ENCODE measurements at places on chromosomes 12 and 14.

DNA sequence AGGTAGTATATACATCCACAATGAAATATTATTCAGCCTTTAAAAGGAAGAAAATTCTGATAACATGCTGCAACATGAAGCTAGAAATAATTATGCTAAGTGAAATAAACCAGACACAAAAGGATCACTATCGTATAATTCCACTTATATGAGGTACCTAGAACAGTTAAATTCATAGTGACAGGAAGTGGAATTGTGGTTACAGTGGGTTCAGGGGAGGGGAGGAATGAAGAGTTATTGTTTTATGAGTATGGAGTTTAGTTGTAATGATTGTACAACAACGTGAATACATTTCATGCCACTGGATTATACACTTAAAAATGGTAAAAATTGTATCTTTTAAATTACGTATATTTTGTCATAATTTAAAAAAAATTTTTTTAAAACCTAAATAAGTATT is 21.0 kb downstream of the EEA1 start:
- no peak for DNase-seq

- DNase-seq, result no peak
Measured at GRCh38 chr14:54535646-54536045, 25.9 kb downstream of the CGRRF1 start.

DNA sequence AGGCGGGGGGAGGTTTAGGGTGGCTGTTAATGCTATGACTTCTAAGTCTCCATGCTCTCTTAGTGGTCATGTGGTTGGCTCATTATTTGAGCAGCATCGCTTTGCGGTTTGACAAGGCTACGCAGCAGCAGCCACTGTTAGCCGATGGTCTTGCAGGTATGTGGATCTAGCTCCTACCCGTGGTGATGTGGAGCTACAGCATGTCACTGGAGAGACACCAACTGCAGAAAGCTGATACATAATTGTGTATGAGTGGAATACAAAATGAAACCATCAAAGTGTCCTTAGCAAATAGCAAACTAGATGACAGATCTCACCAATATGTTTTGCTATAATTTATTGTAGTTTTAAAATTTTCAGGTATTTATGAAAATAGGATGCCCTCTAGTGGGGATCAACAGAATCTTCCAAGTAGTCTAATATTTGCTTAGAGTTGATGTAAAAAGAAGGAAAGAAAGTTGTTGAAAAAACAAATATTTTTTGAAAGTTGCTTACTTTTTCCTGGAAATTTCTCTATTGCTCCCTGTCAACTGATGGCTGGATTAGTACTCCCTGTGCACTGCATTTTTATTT is 94.9 kb downstream of the NAV3 start:
- no peak for DNase-seq

GRCh38 chr12:58030566-58031279 is 89.4 kb downstream of the ATP23 start:
- DNase-seq, result no peak

DNA sequence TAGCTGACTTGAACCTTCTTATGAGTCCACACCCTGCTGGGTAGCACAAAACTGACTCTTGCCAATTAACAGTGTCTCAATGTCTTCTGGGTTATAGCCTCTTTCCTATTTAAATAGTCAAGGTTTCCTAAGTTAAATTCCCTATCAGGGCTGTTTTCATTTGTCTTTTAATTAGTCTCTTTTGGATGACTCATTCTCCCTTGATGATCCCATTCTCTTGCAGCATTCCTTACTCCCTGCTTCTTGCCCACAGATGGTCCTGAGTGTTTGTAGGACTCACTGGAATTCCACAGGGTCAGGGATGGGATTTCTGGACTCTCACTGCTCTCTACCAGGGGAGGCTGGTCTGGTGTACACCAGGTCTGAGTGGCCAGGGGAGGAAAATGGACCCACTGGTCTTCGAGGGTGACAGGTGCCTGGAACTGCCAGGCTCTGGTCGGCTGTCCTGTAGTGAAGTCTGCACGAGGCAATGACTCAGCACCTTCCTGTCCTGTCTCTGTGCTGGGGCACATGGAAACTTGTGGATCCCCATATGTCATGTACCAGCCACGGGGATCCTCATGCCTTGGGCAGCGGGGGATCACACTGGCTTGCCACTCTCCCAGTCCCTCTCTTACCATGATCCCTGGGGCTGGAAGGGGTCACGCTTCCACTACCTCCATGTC is 236.5 kb upstream of the PELI2 start:
- DNase-seq, result no peak

DNA sequence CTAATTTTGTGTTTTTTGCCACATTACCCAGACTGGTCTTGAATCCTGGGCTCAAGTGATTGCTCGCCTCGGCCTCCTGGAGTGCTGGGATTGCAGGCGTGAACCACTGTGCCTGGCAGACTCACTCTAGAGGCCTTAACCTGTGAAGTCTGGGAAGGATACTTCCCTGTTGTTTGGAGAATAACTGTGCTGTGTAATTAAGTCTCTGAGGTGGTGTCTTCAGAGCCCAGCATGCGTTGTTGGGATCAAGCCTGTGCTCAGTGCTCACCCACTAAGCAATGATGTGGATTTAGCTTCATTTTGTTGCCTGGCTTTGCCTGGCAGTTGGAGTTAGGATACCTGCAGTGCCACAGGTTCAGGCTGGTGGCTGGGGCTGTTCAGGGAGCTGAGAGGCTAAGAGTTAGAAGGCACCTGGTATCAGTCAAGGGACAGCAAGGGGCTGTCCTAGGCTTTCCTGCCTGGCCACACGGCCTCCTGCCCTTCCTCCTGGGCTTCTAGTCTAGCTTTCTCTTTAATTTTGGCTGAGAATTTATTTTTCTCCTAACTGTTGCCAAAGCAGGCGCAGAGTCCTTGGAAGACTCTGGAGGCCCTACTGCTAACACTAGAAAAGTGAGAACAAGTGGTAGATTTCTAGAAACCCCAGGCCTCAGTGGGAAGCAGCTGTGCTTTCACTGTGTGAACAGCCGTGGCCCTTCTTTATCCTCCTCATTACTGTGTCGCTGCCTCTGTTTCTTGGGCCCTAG is 38.5 kb downstream of the EP400 start:
- DNase-seq, result no peak

- no peak for DNase-seq
Measured at GRCh38 chr12:123089631-123090353, 61.1 kb downstream of the PITPNM2 start.

DNA sequence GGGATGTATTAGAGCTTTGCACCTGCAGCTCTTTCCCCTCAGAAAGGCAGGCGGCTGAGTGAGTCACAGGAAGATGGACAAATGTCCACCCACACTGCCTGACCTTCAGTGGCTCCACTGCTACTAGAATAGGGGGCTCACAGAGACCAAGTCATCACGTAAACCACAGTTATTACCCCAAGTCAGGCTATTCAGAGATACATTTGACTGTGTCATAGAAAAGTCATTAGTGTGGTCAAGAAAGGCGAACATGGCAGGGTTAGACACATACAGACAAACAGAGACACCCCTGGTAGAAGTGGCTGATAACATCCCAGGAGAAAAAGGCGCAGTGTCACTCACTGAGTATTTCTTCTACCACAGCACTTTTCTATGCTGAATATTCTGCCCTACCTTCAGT is 36.0 kb downstream of the GCH1 start:
- no peak for DNase-seq

DNA sequence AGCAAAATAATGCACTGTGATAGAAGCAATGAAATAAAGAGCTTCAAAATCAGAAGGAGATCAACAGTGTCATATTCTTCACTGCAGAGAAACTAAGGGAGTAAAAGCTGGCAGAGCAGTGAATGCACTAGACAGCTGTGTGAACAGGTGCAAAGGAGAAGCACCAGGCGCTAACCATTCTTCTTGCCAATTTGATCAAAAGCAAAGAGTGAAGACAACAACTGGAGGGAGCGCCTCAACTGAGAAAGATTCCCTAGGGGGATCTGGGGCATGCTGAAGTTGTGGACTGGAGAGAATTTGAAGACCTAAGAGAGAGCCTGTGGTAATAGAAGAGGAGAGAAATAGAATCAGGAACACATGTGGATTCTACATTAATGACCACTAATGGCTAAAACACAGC is 50.4 kb upstream of the OVCH1 start:
- DNase-seq, result no peak

DNA sequence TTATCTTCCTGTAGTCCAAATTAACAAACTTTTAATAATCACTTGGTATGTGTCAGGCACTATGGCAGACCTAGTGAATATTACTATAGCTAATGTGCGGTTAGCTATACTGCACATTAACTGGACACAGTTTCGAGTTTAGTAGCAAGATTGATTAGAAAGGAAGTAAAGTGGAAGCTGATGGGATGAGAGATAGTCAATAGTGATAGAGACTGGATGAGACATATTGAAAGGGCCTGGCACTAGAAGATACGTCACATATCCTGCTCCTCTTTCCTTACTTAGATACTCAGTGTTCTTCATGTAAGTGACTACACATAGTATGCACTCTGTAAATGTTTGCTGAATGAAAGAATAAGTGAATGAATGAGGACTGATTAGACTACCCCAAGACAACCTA is 5.5 kb downstream of the TBK1 start:
- DNase-seq, result no peak

DNA sequence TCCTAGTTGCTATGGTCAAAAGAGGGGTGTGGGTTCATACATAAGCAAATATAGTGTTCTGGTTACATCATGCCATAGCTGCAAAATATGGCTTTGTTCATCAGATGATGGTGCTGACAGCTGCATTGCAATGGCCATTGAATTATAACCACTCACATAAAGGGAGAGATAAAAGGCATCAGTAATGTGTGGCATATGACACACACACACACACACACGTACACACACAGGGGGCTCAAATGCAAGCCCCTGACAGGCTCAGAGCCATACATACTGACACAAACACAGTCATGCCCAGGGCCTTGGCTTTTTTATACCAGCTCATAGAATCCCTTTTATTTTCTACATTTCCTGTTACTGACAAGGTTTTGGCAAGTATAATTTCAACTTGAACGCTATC is 698.9 kb downstream of the BCL11B start:
- DNase-seq, result no peak

GRCh38 chr14:68757618-68758081 is 35.2 kb downstream of the ZFP36L1 start:
- no peak for DNase-seq

- DNase-seq, result no peak
Measured at GRCh38 chr12:20520532-20520931, 152.2 kb downstream of the PDE3A start.

DNA sequence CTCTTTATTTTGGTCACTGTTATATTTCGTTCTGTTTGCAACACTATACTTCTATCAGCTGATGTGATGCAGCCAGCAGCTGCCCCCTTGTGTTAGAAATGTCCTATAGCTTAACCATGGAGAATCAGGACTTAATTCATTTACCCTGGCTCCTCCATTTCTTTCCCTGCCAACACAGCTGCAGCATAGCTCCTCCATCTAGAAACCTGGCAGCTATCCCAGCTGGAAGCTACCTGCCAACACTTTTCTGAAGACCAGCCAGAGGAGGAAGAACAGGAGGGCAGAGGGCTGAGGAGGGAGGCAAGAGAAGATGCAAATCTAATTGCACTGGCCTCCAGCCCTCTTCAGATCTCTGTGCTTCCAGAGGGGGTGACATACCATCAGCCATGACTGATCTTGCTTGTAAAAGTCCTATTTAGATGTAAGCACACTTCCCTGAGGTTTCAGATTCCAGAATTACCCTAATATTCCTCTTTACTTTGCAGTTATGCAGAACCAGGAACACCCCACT is 156.8 kb upstream of the TMEM260 start:
- DNase-seq, result no peak

DNA sequence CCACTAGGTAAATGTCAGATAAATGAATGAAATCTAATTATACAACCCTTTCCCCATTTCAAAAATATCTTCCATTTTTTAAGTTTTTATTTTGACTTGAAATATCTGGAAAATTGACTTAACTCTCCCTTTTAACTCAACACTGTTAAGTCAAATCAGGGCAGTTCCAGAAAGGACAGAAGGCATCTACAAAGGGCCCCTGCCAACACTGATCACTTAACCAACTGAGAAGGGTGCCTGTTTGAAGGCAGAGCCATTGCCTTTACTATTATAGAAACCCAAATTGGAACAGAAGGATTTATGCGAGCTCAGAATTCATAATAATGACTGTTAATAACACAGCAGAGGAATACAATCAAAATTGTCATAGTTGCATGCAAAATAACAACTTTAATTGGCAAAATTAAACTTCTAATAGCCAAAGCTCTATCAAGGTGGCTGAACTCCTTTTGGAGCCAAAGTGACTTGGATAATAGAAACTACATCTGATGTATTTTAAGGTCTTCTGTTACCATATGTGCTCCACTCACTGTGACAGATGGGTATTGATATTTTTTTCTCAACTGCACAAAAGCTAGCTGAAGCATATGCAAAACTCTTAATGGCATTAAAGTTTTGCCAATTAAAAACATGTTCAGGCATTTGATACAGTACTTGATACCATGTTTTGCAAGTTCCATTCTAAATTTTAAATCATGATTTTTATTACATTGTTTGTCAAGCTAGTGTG is 383.8 kb downstream of the NOVA1 start:
- no peak for DNase-seq

- no peak for DNase-seq
Measured at GRCh38 chr12:124512667-124513296, 54.6 kb downstream of the NCOR2 start.

- no peak for DNase-seq
Measured at GRCh38 chr12:46174061-46174662, 94.7 kb downstream of the SLC38A1 start.

- no peak for DNase-seq
Measured at GRCh38 chr12:130394906-130395305, 57.2 kb downstream of the PIWIL1 start.

GRCh38 chr14:53126731-53127130 is 26.4 kb downstream of the DDHD1 start:
- DNase-seq, result no peak

GRCh38 chr12:41061192-41061591 is 126.9 kb upstream of the PDZRN4 start:
- no peak for DNase-seq

- DNase-seq, result no peak
Measured at GRCh38 chr14:55388160-55388559, 23.5 kb downstream of the ATG14 start.

GRCh38 chr12:110888256-110888991 is 32.0 kb downstream of the MYL2 start:
- no peak for DNase-seq

DNA sequence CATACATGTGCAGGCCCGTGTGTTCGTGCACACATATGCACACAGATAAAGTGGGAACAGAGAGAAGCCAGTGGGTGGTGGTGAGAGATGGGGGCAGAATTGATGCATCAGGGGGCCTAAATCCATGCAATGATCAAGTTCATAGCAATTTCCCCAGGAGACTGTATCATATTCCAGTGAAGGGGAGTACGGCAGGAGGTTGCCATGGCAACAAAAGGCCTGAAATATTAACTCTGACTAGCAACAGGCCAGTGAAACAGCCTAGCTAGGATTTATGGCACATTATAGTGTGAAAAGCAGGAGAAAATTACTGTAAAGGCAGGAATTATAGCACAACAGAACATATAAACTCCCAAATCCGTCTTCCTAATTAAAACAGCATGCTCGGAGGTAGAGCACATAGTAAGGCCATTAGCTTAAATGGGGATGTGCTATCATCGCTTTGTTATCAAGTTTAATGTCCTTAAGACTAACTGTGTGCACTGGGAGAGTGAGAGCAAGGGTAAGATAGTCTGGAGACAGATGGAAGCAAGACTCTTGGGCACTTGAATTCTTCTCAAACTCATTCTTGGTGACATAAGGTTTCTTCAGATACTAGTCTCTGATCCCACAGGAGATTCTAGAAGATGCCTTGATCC is 806.3 kb downstream of the DIO2 start:
- DNase-seq, result no peak
